ENCODE measurements at places on chromosomes 12 and 14.

DNA sequence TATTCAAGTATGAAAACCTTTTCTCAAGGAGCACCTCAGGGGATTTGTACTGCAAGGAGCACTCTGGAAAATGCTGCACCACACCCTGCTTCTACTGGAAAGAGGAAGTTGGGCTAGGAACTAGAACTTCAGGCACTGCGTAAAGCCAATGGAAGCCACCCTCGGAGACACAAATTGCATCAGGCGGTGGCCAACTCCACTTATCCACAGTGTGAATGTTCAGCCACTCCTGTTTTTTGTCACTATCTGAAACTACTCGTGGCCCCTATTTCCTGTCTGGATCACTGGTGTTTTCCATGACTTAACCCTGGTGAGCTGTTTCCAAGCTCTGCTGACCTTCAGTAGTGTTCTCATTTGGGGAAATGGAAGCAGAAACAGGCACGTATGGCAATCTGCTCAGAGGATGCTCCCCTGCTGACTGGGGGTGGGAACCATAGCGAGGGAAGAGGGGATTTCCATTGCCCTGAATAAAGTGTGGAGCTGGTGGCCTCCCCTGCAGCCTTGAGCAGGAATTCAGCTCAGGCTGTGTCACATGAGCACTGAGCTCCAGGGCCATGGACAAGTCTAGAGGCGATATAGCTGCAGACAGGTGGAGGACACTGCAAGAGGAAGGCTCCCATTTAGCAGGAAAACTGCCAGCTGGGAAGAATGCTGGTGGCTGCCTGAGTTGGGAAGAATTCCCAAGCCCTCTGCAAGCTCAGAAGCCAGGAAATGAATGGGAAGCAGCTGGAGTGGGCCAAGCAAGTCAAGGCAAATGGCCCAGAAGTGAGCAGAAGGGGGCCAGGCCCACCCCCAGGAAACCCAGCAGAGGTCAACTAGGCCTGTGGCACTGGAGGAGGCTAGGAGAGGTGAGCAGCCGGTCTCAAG lies 50.5 kb upstream of the RAP1B start:
- no peak for DNase-seq

DNA sequence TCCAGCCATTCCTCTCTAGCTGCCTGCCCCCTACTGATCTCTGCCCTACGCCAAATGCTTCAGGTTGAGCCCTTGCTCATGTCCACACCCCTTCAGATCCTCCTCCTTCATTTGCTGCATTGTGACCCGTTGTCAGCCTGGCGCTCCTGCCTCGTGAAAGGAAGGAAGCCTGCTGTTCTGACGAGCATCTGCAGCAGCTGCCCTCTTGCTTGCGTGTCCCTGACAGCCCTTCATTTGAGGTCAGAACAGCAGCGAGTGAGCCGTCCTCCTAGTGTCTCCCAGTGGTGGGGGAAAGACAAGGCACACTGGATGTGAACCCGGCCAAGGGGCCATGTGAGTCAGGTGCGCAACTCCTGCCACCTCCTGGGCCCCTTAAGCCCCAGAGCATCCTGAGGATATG lies 3.0 kb upstream of the PIANP start:
- DNase-seq: no peak

DNA sequence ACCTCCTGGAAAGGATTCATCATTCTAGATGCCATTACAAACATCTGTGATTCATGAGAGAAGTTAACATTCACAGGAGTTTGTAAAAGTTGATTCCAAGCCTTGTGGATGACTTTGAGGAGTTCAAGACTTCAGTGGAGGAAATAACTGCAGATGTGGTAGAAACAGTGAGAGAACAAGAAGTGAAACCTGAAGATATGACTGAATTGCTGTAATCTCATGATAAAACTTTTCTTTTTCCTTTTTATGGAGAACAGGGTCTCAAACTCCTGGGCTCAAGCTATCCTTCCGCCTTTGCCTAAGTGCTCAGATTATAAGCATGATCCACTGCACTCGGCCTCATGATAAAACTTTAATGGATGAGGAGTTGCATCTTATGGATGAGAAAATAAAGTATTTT lies 64.5 kb upstream of the GTF2A1 start:
- DNase-seq: no peak

DNA sequence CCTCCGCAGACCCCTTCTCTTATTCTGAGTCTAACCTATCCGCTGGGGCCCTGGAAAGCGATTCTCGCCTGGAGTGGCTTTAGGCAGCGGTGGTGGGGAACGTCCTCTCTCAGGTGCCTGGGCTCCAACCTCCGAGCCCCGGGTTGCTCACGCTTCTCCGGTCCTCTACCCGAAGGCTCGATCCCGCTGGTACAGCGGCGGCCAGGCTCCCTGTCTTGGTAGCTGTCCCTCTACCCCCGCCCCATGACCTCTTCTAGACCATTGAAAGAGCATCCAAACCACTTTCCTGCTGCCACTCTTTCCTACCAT lies 505 bp upstream of the HEBP1 start:
- DNase-seq: no peak

DNA sequence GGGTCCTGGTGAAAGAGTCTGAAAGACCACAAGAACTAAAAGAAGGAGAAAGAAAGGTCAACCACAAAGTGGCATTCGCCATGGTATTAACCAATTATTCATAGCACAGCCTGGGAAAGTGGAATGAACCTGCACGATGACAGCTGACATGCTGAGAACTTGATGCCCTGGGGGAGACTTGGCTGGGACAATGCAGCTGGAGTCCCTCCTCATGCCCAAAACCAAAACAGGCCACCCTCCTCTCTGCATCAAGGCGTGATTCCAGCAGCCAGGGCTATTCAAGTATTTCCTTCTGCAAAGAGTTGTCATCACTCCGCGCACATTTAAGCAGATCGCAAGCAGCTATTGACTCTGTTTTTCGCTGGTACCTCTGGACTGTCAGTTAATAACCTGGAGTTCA lies 167.1 kb upstream of the NOS1 start:
- DNase-seq: no peak

GRCh38 chr12:27937768-27938167 lies 34.8 kb downstream of the PTHLH start:
- DNase-seq: no peak

DNA sequence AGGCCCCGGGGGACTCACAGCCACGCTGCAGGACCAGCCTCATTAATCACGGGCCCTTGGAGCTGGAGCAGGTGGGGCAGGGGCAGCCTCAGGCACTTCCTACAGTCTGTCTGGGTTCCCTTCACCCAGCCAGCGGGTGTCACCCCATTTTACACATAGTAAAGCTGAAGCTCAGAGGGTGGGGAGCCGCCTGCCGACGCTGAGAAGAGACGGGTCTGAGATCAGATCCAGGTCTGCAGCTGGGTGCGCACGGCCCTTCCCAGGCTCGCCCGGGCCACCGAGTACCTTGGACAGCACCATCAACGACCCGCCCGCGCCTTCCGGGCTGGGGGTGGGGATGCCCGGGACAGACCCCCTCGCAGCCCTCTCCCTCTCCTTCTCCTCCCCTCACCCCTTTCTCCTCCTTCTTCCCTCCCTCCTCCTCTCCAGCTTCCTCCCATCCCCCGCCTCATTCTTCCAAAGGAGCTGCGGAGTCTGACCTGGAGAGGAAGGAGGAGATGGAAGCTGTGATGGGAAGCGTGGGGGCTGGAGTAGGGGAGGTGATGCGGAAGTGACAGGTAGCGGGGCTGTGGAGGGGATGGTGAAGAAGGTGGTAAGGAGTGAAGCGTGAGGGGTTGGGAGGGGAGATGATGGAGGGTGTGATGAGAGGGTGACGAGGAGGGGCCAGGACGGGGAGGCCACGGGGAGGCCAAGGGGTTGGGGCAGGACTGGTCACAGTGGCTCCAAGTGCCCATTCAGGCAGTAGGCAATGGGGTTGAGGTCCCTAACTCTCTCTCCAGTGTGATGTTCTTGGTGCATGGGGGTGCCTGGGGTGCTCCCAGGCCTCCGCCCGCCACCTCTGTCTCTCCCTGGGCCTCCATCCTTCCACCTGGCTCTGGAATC lies 8.8 kb downstream of the DTX1 start:
- no peak for DNase-seq

DNA sequence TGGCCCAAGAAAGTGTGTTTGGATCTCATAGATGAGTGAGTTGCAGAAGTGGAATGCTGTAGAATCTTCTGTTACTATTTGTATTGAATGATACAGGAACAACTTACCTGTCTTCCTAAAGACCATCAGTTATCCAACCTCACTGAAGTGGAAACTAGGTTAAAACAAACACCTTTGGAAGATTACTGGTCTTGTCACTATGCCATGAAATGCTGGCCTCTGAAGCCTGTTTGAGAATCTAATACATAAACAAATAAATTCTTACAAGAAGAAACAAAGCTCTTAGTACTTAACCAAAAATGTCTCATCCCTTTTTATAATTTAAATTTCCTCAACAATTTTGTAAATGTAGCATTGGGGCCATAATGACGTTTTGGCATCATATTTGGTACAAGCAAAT lies 155.2 kb downstream of the FBXL14 start:
- DNase-seq: no peak

DNA sequence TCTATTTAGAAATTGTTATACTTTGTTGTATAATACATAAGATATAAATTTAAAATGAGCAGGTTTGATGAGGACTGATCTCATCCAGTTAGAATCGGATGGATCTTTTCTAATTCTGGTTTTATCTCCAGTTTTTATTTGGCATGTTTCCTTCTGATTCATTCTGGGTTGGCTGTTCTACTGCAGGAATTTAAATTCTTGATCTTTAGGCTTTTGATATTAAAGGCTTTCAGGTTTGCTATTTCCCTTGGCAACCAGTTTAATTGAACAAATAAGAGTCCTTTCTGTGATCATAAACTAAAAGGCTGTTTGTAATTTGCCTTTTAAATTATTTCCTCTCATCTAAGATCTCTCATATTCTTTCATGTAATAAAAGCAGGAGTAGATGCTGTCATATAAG lies 83.4 kb downstream of the PDE6H start:
- DNase-seq: no peak

GRCh38 chr14:101945171-101945570 lies 19.2 kb upstream of the DYNC1H1 start:
- no peak for DNase-seq

DNA sequence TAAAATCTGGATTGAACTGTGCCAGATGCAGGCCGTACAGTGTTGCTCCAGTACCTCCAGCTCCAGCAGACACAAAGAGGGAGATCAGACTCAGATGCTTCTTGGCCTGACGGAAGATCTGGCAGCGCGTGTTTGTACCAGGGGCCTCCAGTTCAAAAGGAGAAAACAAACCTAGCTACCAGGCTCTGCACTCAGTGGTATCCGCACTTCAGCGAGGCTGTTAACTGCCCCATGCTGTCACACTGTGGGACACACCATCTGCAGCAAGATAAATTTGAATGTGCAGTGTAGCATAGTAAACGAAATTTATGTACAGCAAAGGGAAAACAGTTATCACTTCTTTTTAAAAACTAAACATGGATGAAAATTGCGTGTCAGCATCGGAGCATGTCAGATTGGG lies 5.1 kb downstream of the DYNC1H1 start:
- DNase-seq: no peak

DNA sequence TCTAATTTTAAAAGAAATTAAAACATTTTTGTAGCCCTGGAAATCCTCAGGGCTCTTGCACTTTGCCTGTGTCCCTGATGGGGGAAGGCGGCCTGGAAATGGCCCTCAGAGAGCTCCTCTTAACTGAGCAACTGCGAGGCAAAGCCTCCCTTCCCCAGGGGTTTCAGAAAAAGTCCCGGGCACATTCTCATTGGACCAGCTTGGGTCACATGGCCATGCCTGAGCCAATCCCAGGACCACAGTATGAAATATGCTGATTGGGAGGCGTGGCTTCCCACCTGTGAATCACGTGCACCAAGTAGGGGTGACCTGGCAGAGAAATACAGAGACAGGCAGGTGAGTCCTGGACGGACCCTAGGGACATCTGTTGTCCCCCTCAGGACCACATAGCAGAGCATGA lies 90.4 kb upstream of the SFSWAP start:
- DNase-seq: no peak

DNA sequence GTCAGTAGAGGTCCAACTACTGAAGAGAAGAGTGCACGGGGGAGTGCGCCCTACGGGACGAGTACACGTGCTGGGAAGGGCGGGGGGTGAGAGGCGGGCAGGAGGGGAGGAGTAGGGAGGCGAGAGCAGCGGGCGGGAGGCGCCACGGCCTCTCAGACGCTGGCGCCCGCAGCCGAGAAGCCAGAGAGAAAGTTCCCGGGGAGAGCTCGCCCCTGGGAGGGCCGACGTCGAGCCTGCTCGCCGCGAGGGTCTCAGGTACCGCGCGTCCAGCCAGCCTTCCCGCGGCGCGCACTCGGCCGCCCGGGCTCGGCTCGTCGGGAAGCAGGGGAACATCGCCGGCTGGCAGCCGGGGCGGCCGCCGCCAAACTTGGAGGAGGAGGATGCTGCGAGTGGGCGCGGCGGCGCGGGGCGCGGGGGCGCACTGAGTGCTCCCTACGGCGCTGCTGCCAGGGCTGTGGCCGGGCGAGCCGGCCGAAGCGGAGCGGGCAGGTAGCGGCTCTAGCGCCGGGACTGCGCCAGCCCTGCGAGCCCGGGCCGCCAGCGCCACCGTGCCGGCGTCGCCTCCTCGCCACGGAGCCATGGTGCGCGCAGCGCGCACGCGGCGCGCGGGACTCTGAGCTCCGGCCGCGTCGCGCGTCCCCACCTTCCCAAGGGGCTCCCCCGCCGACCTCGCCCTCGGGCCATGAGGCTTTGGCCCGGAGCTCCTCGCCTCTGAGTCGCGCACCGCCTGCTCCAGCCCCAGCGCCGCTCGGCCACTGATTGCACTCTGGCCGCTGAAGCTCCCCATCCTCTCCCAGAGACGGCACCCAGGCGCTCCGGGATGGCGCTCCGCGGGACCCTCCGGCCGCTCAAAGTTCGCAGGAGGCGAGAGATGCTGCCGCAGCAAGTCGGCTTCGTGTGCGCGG lies at the start of gene SLC24A4:
Gene SLC24A4 (plus strand): TSS at position 155 of the 905 bp plus-strand sequence. CDS start 666 bp downstream, at position 821.
- no peak for DNase-seq

- DNase-seq: no peak
Observed at GRCh38 chr12:103626498-103626897, 39.4 kb downstream of the STAB2 start.

GRCh38 chr12:21800011-21800410 lies 25.5 kb upstream of the KCNJ8 start:
- DNase-seq: no peak

DNA sequence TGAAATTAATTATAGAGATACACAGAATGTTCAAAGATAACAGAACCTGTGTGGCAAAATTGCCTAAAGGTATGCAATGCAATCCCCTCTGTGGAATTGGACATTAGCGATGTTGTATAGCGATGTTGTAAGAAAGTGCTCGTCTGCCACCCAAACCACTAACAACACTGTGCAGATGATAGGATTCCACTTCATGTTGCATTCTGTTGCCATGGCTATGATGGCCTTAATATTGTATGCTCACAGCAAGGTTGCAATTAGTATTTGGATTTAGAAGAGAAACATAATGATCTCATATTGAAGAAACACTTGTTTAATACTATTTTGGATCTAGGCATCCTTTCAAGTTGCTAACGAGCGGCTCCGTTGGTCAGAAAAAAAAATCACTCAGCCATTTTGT lies 260.3 kb downstream of the BCAT1 start:
- DNase-seq: no peak
